DMS 273 treated with DMSO at 0.1 percent for 48 hours (cell line): ENCODE measurements at places on chromosomes 2 and 18.

DNA sequence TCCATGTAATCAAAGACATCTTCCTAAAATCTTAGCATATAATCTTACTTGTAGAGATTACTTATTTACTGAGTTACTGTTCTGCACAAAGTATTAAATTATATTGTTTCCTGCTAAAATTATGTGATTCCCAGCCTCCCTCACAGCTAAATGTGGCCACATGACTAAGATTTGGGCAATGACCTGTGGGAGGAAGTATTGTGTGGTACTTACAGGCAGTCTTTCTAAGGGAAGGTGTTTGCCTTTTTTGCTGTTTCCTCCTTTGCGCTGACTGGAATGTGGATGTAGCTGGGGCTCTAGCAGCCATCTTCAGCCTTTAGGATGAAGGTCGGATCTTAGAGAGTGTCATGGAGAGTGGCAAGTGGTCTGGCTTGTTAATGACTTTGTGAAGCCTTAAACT is 146.3 kb upstream of the APCDD1 start:
- no peak for DNase-seq

GRCh38 chr2:105674401-105674800 is 70.3 kb upstream of the NCK2 start:
- DNase-seq, result no peak

GRCh38 chr2:219851801-219852481 is 224.5 kb downstream of the SLC4A3 start:
- DNase-seq, result no peak

DNA sequence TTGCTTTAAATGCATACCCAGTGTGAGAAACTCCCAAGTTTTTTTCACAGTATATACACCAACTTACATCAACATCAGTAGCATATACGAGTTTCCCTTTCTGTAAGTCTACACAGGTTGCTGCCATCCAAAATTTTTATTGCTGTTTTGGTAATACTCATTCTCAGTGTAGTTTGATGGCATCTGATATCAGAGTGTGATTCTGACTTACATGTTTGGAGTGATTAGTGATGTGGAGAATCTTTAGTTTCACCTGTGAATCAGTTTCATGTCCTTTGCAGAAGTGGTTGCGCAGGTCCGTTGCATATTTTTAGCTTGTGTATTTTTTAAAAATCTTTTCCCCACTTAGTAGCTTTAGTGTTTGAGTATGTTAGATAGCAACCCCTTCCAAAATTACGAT is 50.1 kb downstream of the CCDC74A start:
- no peak for DNase-seq

DNA sequence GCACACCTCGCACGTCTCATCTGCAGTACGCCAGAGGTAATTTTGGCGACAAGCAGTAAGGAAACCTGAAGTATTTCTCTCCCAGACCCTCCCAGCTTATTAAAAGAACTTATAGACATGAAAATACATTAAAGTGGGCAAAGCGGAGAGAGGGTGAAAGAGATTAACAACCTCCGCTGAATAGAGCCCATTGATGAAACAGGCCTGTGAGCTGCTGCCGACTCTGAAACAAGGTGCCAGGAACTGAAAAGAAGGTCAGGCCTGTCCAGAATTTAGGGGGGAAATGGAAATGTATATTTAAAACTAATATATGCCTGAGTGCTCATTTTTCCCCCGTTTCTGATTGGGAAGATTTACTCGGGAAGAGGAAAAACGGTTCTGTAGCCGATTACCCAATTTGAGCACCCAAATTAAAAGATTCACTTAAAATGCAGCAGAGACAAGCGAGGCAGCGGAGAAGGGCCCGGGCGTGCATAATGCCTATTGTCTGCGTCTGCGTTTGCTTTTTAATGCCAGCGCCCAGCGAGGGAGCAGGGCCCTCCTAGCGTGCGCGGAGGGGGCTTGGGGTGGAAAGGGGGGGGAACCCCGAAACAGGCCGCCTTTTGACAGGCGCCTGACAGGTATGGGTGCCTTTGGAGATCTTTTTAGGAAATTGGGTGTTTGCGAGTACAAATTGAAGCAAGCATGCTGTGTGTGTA is 316.2 kb downstream of the GBX2 start:
- no peak for DNase-seq

DNA sequence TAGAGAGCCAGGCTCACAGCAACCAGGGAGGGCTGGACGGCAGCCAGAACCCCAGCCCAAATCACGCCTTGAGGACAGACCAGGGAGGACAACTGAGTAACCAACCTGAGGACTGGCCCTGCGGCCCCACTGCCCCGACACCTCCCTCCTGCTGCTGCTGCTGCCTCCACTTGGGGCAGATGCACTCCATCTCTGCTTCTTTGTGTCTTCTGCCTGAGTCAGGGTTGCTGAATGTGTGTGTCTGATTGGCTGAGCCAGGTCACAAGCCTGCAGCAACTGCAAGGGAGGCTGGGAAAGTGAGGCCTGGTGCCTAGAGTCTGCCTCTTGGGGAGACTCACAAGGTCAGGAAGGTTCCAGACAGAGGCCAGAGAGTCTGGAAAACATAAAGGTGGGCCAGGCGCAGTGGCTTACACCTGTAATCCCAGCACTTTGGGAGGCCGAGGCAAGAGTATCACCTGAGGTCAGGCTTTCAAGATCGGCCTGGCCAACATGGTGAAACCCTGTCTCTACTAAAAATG is 83.4 kb downstream of the ZFP36L2 start:
- no peak for DNase-seq

DNA sequence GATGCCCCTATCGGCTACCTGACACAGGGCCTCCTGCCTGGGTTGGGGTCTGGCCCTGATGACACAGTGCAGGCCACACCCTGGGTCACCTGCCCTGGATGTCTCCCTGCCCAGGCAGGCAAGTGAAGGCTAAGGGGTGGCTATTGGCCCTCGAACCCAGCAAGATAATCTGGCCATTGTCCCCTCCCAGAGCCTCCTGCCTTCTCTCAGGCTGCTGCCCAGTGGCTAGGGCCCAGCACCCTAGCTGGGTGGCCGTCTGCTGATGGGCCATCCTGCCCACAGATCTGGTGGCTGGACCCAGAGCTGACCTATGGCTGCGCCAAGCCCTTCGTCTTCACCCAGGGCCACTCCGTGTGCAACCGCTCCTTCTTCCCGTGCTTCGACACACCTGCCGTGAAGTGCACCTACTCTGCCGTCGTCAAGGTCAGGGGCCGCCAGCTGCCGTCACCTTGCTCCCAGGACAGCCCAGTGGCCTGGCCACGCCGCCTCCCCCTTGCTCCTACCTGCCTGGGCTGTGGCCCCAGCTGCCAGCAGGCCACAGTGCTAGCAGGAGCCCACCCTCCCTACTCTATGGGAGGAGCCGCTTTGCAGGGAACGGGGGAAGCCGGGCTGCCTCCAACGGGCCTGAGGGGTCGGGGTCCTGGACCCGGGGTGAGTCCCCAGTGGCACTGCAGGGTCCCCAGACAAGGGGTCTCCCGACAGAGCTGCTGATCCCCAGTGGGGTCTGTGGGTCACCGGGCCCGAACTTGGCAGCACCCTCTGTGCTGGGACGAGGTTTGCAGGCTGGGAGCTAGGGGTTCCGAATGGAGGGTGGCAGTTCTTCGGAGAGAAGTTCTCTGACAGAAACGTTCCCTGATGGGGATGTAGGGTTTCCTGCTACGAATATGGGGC is 4.1 kb downstream of the RNPEPL1 start:
- DNase-seq, result no peak

GRCh38 chr2:206611191-206611590 is 31.1 kb upstream of the FAM237A start:
- DNase-seq, result no peak

DNA sequence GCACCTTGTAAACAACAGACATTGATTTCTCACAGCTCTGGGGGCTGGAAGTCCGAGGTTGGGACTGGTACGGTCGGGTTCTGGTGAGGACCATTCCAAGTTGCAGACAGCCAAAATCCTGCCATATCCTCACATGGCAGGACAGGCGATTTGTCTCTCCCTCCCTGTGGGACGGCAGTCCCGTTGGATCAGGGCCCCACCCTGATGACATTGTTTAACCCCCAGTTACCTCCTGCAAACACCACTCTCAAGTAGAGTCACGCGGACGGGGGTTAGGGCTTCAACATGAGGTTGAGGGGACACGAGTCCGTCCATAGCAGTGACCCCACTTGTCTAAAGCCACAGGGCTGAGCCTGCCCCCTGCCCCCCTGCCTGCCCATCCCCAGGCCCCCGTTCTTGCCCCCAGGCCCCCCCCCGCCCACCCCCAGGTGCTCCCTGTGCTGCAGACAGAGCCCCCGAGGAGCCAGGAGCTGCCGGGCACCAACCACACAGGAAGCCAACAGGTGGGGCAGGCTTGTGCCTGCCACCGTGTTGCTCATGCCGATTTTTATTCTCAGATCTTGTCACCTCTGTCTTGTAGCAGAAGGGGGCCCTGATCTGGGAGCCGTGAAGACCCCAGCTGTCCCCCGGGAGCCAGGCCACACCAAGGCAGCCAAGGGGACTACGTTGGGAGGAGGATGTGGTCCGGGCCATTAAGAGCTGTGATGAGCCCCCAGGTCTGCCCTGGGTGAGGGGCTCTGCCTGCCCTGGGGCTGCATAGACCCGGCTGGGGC is 82.2 kb downstream of the NFATC1 start:
- DNase-seq, result no peak

DNA sequence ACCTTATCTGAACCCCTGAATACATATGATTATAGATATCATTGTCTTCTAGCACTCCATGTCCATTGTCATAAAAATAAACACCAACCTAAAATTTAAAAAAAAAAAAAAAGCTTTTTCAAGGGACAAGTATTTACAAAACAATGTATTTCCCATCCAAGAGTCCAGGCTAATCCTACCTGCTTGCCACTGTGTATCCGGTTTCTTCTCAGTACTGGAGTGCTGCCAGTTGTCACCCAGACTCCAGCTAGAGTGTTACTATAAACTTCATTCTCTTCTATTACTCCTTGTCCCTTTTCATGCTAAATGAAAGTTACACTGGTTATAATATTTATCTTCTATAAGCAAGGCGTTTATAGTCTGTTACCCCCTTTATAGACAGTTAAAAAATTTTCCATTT is 35.8 kb downstream of the MSH6 start:
- DNase-seq, result no peak

DNA sequence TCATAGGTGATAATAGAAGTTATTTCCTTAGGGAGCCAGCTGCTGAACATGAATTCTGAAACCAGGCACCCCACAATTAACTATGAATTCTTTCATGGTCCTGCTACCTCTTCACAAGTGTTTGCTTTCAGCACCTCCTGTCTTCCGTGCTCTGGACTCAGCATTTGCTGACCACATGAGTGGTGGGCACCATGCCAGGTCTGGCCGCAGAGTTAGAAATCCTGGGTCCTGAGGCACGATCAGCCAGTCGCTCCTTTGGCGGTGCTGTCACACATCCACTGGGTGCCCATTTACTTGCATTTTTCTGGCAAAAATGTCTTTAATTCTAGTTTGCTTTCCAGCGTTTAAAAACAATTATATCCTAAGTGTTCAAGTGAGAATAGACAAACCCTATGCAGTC is 196.4 kb upstream of the PXDN start:
- DNase-seq, result no peak

- DNase-seq, result no peak
Observed at GRCh38 chr2:41992671-41993434, 55.0 kb upstream of the PKDCC start.

- no peak for DNase-seq
Observed at GRCh38 chr18:23881778-23882177, 132.8 kb upstream of the TTC39C start.

DNA sequence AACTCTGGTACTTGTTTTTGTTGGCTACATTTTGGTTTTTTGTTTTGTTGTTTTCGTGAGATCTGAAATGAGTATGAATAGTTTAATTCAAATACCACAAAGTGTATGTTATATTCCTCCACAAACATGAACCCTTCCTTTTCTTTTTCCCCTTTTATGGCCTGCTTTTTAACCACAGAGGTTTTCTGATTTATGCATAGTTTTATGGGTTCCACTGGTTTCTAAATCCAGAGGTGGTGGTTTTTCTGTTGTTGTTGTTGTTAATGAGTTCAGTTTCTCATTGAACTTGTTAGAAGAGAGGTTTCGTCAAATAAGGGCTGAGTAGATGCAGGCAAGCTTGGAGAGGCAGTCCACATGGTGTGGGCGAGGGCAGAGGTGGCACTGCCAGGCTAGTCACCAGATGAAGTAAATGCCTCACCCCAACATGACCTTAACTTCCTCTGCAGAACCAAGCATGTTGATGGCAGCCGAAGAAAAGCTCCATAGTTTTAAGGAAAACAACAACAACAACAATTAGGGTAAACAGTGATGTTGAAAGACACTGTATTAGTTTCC is 72.5 kb downstream of the RIF1 start:
- no peak for DNase-seq

GRCh38 chr2:129737660-129738527 is 241.6 kb upstream of the RAB6C start:
- no peak for DNase-seq

GRCh38 chr2:197236816-197237215 is 73.8 kb downstream of the ANKRD44 start:
- no peak for DNase-seq

DNA sequence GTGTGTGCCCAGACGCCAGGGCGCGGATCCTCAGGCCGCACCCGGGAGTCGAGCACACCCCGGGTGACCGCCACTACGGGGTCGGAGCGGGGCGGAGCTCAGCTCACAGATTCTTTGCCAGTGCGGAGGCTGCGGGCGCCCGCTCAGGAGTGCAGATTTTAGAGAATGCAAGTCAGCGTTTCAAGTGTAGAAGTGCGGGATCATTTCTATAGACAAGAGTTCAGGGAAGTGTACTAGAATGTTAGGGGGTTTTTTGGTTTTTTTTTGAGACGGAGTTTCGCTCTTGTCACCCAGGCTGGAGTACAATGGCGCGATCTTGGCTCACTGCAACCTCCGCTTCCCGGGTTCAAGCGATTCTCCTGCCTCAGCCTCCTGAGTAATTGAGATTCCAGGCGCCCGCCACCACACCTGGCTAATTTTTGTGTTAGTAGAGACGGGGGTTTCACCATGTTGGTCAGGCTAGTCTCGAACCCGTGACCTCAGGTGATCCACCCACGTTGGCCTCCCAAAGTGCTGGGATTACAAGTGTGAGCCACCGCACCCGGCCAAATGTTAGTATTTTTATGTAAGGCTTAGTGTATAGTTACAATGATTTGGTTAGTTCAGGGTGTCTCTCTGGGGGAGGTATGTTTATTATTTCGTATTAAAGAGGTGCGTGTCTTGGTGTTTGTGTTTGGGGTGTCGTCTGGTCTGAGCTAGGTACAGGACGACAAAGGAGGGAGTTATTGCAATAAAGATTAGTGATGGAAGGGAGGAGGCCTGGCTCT is 619 bp upstream of the FAM168B start:
- DNase-seq, result peak; percentile 60

DNA sequence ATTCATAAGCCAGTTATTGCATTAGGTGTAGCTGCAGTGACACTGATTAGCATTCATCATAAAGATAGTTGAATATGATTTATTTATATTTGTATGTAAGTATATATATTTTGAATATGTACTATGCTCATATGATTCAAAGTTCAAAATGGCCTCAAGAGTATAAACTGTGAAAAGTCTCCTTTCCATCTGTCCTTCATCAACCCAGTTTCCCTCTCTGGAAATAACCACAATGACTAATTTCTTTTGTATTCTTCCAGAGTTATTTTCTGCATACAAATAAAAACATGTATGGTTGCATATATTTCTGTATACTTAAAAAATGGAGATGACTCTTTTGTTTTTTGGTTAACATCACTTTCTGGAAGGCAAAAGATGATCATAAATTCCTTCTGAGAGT is 95.2 kb downstream of the CAMKMT start:
- DNase-seq, result no peak

GRCh38 chr2:70861777-70862625 is 26.4 kb upstream of the CD207 start:
- DNase-seq, result peak; percentile 58
